ENCODE measurements at places on chromosomes 5 and 9.

DNA sequence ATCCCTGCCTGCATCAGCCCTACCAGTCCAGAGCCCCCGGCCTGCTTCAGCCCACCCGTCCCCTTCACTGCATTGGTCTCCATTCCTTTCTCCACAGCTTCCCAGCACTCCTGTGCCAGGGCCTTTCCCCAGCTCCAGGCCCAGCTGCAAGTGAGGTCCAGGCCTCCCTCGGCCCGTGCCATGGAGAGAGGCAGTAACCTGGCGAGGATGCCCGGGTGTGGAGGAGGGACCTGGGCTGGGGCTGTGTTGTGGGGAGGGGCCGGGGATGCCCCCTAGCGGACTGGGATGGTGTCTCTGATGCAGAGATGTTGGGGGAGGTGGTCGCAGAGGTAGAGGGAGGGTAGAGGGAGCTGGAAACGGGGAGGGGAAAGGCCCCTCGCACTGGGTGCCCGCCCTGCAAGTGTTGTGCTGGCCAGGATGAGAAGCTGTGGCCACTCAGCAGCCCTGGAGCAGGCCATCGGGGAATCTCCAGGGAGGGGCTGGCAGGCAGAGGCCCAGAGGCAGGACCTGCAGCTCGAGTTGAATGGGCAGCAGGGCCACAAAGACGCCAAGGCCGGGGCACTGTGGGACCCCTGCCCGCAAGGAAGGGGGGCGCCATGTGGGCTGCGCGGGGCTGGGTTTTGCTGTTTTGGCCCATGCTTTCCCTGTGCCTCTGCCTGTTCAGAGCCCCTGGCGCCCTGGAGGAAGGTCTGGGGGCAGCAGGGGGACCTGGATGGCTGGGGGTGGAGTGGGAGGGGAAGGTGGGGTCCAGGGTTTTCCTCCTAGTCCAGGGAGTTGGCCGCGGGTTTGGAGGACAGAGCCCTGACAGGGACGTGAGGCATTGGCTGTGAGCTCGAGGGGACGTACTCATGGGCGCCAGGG, 26.0 kb upstream of the NKD2 start:
- DNase-seq = no peak

GRCh38 chr9:14396171-14396570, 82.2 kb upstream of the NFIB start:
- no peak for DNase-seq

DNA sequence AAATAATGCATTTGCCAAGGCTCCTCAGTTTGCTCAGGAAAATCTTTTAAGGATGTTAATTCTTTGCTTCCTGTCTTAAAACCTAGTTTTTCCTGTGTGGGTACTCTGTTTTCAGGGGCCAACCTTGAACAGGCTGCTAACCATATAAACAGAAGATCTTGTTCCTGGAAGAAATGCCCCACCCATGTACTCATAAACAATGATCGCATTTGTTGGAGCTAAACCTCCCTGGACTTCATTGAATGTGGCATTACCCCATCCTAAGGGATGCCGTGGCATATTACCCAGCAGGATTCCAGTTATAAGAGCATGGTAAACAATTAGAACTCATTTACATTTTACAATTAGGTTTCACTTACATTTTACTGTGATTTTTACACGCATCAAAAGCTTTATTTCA, 436.0 kb downstream of the ZNF608 start:
- no peak for DNase-seq

DNA sequence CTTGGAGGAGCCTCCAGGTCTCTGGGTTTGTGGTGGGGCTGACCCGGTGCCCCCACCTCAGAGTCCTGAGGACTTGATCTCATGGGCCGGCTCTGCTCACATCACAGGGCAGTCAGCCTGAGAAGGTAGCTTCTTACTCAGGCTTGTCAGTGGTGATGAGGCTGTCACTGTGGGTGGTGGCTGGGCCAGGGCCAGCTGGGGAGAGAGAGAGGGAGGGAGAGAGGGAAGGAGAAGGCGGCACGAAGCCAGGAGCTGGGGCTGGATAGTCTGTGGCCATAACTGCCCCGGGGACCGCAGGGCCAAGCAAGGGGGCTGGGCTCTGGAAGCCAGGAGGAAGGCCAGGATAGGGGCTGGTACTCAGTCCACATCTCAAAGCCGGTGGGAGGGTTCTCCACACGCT, 6.5 kb downstream of the NTNG2 start:
- DNase-seq = no peak

GRCh38 chr9:136409557-136410455, 608 bp downstream of the ENTR1 start:
- no peak for DNase-seq

- DNase-seq = no peak
Observed at GRCh38 chr9:78292026-78292425, 4.9 kb upstream of the PSAT1 start.

- no peak for DNase-seq
Observed at GRCh38 chr5:139668924-139669661, 20.9 kb downstream of the CXXC5 start.

Measured in AG04449 (cell line).